ENCODE measurements at places on chromosomes 11 and 22. TPM values are rescaled to one million over a fixed set of nuclear protein-coding genes. Genes with fewer than 3 reads are reported as not detected.

DNA sequence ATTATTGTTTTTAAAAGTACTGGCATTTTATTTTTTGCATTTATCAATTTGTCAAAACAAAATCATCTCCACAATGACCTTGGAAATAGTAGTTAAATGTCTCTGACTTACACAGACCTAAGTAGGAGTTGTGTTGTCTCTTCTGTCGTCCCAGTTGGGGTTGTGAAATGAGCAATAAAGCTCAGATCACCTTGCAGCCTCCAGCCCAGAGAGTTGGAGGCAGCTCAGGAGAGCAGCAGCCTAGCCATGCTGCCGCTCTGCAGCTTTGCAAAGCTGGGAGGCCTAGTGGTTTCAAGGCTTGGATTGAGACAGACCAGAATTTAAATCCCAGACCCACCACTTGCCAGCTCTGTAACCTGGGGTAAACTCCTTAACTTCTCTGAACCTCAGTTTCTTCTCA, 65.2 kb upstream of the CRYBB3 start:
- no peak for DNase-seq
- H3K4me3 ChIP-seq, result no peak overlapping the region
- H3K27me3 ChIP-seq, result no peaks in the 10 kb centered on the region
- peaks cover 5% of the 10 kb centered on the region for H3K4me1 ChIP-seq

Gene LMO1
- not detected for total RNA-seq

Gene ACRV1
- total RNA-seq, result not detected

DNA sequence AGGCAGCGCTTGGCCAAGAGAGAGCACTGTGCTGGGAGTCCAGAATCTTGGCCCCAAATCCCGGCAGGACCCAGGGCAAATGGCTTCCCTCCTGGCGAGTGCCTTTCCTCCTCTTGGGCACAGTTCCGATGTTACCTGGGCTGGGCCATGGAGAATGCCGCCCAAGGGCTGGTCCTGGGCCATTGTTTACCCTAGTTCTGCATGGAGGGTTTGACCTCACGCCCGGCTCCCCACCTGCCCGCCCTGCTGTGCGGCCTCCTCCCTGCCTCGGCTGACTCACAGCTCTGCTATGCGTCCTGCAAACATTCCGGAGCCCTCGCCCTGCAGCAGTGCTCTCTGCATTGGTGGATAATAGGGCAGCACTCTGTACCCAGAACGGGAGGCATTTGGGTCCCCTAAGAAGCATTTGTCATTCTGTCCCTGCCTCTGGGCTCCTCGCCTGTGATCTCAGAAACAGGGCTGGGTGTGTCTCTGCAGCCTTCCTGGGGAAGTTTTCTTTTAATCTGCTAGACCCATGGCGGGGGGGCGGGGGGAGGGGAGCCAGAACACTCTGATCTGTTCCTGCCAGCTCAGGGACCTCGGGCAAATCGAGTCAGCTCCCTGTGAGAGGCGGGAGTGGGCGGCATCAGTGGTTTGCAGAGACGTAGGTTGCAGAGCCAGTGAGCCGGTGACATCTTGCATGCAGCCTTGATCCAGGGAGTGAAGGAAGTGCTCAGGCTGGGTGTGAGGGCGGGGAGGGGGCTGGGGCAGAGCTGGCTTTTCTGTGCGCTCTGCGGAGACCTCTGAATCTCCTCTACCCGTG, 32.9 kb upstream of the SMIM38 start:
- H3K4me3 ChIP-seq, result no peak overlapping the region
- H3K27me3 ChIP-seq, result no peaks in the 10 kb centered on the region
- H3K27ac ChIP-seq, result no peak overlapping the region
- H3K36me3 ChIP-seq, result no peaks in the 10 kb centered on the region
- DNase-seq, result peak; percentile 47

GRCh38 chr11:86212019-86212611, 32.4 kb upstream of the EED start:
- H3K27ac ChIP-seq, result no peak overlapping the region
- DNase-seq, result no peak
- H3K4me1 ChIP-seq, result peaks cover 36% of the 10 kb centered on the region

Gene LIF
- total RNA-seq, result 304 TPM

Gene CTTN
- total RNA-seq, result 1.4 TPM

DNA sequence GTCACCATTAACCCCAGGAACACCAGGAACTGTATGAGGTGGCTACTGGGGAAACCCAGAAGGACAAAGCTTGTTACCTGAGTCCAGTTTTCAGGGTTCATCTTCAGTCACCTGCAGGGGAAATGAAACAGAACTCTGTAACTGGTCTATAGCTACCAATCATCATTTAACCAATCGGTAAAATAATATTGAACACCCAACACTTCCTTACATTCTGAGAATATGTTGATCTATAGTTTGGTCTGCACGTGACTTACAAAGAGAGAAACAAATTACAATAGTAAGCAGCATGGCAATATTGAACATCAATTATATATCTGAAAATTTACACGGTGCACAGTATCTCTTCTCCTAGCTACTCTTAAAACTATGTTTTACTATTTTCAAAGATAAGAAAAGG, at the start of gene OR6T1:
OR6T1 (minus strand) TSS at position 101 of the 400 bp plus-strand sequence; CDS start at position 101, 0 bp downstream.
- DNase-seq, result no peak
- H3K4me3 ChIP-seq, result no peak within 1 kb of the TSS
- no peaks in the 10 kb centered on the region for H3K27me3 ChIP-seq
- no peaks in the 10 kb centered on the region for H3K36me3 ChIP-seq
- no peaks in the 10 kb centered on the region for H3K4me1 ChIP-seq
- no peak within 1 kb of the TSS for H3K27ac ChIP-seq

Gene CCDC89
- 0.73 TPM for total RNA-seq

GRCh38 chr22:26097411-26097810, 71.9 kb upstream of the SEZ6L start:
- H3K4me3 ChIP-seq, result no peak overlapping the region
- H3K27ac ChIP-seq, result no peak overlapping the region
- no peaks in the 10 kb centered on the region for H3K4me1 ChIP-seq
- no peaks in the 10 kb centered on the region for H3K36me3 ChIP-seq
- DNase-seq, result no peak
- H3K27me3 ChIP-seq, result peaks cover 2% of the 10 kb centered on the region
